ENCODE measurements at places on chromosomes 1 and 21.

- DNase-seq: peak; percentile 3
Measured at GRCh38 chr21:15552914-15553494, 176.8 kb upstream of the USP25 start.

- DNase-seq: peak; percentile 19
Measured at GRCh38 chr21:15631342-15631741, 98.4 kb upstream of the USP25 start.

DNA sequence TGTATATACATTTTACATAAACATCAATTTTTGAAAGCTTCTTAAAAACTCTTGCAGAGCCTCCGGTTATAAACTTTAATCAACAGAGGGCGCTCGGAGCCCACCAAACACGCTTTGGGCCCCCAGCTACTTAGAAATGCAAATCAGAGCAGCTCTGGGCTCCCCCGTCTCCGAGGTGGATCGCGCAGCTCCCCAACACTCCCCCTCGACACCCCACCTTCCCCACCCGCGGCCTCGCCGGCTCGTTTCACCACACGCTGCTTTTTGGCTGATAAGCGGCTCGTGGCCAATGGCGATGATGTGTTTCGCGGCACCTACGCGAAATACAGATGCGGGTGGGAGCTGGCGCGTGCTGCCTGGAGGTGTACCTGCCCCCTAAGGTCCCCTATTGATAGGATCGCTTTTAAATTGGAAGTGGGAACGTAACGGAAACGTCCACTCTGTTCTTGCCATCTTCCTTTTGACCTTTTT, 1.7 kb upstream of the KIF26B start:
- DNase-seq: peak; percentile 71

GRCh38 chr1:152761609-152762213, 3.9 kb downstream of the KPRP start:
- no peak for DNase-seq

GRCh38 chr1:44032170-44032790, 1.0 kb upstream of the SLC6A9 start:
- no peak for DNase-seq

DNA sequence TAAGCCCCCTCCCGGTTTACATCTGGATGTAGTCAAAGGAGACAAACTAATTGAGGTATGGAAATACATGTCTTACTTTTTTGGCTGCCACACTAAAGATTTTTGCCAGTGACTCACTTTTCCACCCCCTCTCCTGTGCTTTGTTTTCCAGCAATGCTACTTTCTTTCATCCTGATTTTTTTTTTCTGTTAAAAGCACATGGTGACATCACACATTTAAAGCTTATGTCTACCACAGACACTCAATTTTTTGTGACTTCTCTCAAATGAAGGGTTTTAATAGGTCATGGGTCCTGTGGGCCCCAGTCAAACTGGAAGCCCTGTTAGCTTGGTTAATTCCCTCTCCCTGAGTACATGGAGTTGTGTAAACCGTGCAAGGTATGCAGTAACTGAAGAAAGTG, 2.2 kb downstream of the PPP1R8 start:
- no peak for DNase-seq

DNA sequence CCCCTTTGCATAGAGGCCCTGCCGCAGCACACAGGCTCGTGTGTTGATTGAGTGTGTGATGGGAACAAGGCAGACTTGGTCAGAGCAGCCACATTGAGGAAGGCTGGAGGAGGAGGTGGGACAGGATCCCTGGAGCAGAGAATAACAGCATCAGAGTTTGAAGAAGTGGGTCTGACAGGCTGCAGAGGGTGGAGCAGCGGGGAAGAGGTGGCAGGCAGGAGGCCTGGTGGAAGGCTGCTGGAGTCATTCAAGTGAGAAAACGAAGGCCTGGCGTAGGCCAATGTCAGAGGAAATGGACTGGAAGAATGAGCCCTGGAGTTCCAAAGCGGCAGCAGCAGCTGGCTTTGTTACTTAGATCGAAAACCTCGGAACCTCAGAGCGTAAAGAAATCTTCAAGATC, 115.0 kb upstream of the GRIK3 start:
- no peak for DNase-seq

- DNase-seq: no peak
Measured at GRCh38 chr1:51669272-51669671, 52.4 kb downstream of the OSBPL9 start.

- no peak for DNase-seq
Measured at GRCh38 chr21:43190951-43191350, 22.1 kb downstream of the CRYAA start.

- DNase-seq: no peak
Measured at GRCh38 chr21:44375761-44376241, 22.4 kb downstream of the TRPM2 start.

DNA sequence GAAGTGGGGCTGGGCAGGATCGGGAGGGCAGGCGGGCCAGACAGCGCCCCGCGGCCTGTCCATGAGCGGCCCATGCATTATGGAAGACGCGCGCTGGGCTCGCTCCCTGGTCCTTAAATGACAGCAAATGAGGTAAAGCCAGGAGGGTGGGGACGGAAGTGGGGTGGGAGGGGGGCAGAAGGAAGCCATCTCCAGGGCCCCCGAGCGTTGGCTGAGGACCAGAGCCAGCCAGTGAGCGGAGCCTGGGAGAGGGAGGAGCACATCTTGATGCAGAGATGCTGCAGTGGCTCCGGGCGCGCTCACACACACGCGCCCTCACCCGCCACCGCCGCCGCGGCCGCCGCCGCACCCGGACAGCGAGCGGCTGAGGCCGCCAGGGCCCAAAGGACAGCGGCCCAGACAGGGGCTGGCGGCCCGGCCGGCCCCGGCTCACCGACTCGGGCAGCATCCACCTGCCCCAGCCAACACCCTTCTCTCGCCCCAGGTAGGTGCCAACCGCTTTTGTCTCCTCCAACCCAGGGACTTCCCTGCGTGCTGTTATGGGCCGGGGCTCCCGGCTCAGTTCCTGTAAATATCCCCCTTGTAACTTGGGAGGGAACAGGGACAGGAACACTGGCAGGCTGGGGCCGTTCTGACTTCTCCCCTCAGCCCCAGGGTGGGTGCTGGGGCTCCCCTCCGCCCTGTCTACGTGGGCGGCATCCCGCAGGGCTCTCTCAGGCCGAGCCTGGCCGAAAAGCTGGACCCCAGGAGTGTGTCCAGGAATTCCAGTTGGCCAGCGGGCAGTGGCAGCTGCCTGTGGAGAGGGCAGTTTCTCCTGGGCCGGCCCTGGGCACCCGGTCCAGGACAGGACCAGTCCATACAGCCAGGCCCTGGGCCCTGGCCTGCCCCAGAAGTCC, at the start of gene CNTN2:
Gene CNTN2 (plus strand): TSS at position 302 of the 896 bp plus-strand sequence. CDS start 9,974 bp downstream, outside the sequence.
- no peak for DNase-seq

- no peak for DNase-seq
Measured at GRCh38 chr1:179820226-179820970, 57.2 kb downstream of the TOR1AIP2 start.

- no peak for DNase-seq
Measured at GRCh38 chr1:227937031-227937837, 10.5 kb downstream of the WNT9A start.

DNA sequence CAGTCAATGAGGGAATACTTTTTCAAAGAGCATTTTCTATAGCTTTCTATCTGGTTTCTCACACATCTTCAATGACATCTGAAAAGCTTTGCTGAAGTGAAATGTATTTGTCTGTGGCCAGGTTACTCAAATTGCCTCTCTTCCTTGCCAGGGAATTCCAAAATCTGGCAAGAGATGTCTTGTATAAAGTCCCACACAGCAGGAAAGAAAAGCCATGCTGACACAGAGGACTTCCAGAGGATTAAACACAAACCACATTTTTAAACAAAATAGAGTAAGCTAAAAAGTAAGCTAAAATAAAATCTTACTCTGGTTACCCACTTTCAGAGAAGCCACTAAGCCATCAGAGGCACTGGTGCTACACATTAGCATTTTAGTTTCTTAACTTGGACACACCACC, 93.1 kb upstream of the BCAR3 start:
- no peak for DNase-seq

GRCh38 chr1:82919837-82920236, 1079.1 kb downstream of the TTLL7 start:
- DNase-seq: no peak

DNA sequence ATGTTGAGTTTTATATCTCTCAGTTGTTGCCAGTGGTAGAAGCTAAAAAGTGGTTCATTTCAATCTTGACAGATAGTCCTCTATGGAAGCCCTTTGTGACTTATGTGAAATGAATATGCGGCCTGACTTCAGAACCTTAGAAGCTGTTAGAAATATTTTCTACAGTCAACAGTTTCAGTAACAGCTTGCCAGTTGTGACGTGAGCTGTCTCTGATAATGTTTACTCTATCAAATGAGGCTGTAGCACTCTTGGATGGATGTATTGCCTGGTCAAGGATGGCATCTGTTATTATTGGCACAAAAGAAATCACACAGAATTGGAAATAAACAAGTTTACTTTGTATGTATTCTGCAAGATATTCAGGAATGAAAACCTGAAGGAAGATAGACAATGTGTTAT, 31.9 kb downstream of the SNX7 start:
- no peak for DNase-seq

- no peak for DNase-seq
Measured at GRCh38 chr1:10387677-10388386, 11.0 kb upstream of the PGD start.

DNA sequence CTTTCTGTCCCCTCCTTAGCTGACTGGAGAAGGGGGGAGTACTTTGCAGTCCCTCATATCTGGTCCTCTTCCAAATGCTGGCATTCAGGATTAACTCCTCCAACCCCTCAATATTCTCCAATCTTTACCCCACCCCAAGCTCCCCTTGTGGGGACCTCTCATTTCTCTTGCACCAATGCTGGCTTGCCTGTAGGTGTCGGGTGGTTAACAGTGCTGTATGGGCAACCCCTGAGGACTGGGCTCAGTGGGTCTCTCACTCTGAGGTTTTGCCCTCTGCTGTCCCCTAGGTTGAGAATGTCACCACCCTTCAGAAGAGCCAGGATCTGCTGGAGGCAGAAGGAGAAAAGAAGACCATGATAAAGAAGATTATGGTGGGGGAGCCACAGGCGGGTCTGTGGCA, 27.0 kb downstream of the MROH7 start:
- no peak for DNase-seq

DNA sequence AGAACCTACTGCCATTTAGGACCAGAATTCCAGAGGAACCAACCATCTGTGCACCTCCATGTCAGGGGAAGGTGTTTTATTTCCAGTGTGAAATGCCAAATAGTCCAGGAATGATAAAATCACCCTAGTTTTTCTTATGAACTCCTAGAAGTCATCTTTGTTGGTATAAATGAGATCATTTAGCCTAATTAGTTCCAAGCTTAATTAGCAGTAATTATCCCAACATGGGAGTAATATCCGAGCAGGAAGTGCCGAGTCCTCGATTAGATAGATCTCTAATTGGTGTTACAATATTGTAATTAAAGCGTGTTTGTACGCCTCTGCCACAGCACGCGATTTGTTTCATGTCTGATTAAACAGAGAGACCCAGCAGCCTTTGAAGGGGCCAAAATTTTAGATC, 33.1 kb downstream of the BCL9 start:
- no peak for DNase-seq

- DNase-seq: peak; percentile 25
Measured at GRCh38 chr1:215517441-215517891, 49.6 kb upstream of the KCTD3 start.

- DNase-seq: peak; percentile 89
Measured at GRCh38 chr1:17128361-17128760, 9.1 kb upstream of the PADI2 start.

DNA sequence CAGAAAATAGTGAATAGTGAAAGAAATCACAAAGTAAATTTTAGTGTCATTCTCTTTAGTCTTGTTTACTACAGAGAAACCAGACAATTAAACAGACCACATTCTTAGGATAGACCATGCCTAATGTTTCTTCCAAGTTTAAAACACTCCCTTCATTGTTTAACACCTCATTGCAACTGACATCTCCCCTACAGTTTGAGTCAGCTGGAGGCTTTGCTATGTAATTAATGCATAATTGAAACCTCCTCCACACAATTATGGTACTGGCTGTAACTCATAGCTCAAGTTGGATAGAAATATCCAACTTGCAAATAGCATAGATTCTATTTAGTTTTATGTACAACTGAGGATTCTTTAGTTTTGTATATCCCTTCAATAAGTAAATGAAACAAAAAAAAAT, 35.2 kb upstream of the B3GALT2 start:
- DNase-seq: no peak

DNA sequence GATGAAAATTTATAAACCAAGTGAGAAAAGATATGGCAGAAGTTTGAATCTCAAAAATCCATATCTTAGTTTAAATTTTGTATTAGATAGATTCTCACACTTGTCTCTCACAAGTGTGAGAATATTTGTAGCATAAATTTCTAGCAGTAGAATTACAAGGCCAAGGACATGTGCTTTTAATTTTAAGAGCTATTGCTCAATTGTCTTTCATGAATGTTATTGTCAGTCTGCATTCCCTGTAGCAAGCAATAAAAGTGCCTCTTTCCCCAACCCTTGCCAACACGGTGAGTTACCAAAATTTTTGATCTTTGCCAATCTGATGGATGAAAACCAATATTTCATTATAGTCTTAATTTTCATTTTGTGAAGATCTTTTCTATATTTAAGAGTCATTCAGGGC, 64.0 kb downstream of the CTH start:
- no peak for DNase-seq

DNA sequence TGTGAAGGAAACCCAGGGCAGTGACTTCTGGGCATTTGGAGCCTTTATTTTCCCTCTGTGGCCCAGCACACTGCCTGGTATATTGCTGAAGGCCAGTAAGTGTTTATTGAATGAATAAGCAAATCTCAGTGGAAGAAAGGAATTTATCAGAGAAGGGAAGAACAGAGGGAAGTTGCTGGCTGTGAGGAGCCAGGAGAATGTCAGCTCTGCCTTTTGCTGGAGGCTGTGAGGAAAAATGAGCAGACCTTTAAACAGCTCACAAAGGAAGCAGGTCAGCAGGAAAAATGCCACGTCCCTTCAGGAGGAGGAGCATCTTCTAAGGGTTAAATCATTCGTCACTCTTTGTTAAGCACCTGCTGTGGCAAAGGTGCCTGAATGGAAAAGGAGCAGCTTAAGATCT, 75.9 kb downstream of the GIPC2 start:
- DNase-seq: no peak

GRCh38 chr1:227733309-227733705, 1.8 kb downstream of the JMJD4 start:
- no peak for DNase-seq

- no peak for DNase-seq
Measured at GRCh38 chr1:178595491-178595890, 82.6 kb downstream of the TEX35 start.

- DNase-seq: no peak
Measured at GRCh38 chr1:19306941-19307340, 5.0 kb downstream of the AKR7A2 start.

DNA sequence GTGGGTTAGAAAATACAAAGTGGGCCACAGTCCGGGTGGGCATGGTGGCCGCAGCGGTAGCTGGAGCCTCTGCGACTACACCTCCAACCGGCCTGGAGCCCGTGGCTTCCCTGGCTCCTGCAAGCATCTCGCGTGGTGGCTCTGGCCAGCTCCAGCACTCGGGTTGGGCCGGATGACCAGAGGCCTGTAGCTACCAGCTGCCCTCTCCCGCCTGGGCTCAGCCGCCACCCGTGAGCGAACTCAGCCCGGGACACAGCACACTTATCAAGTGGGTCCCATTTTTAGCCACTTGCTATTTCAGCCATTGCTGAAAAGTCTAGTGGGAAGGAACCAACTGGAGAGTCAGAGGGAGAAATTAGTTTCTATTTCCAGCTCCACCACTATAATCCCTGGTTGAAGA, 107.7 kb upstream of the CACYBP start:
- no peak for DNase-seq
